Naive B cell (primary cell): ENCODE measurements at places on chromosomes 2 and 18.

- DNase-seq: no peak
These were observed 8.9 kb downstream of the TFPI start for GRCh38 chr2:187545238-187545751.

DNA sequence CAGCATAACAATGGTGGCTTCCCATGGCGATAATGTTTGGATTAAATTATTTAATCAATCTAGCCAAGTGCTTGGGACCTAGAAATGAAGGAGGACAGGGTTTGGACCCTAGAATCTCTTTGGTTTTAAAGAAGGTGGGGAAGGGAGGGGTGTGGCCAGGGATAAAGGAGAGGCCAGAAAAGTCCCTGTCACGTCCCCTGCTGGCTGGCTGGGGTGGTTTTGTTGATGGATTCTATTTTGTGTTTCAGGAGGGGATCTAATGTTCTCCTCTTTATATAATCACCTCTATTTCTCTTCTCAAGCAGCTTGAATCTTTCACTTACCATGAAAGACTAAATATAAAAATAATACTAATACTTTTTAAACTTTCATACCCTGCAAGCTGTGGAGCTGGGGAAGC lies 52.6 kb upstream of the GALR1 start:
- DNase-seq: no peak

- DNase-seq: no peak
These were observed 294.0 kb upstream of the CXCR4 start for GRCh38 chr2:136411946-136412345.

DNA sequence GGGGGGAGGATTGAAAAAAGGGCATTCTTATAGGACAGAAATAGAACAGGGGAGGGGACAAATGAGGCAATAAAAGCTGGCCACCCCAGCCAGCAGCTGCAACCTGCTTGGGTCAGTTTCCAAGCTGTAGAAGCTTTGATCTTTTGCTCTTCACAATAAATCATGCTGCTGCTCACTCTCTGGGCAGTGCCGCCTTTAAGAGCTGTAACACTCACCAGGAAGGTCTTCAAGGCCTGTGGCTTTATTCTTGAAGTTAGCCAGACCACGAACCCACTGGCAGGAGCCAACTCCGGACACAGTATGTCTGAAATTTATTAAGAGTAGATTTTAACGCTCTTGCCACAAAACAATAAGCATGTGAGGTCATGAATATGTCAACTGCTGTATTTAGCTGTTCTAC lies 649.9 kb upstream of the RAB6C start:
- no peak for DNase-seq

DNA sequence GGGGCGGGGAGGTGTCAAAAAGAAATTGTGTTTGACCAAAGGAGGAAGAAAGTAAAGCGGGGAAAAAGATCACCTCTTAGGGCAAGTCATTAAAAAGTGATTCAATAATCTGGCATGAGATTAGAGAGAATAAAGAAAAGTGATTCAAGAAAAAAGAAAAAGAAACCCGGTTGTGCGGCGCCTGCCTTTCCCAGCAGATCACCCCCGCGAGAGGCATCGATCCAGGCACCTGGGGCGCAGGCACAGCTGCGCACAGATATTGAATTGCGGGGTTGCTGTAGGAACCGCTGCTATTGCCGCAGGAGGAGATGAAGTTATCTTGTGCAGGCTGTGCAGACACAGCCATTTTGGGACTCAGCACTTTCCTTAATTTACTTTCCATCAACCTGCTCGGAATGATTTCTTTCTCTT lies 71.2 kb downstream of the PLB1 start:
- no peak for DNase-seq

DNA sequence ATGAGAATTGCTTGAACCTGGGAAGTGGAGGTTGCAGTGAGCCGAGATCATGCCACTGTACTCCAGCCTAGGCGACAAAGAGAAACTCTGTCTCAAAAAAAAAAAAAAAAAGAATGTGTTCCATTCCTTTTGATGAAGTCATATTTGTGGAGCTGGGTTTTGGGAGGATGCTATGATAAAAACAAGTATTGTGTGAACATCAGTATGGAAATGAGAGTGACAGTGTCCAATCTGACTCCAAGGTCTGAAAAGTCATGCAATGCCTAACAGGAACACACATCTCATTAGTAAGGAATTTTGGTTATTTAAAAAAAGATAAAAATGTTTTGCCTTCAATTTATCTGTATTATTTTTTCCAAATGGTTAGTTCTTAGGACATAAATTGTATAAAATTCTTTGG lies 11.8 kb downstream of the GCFC2 start:
- DNase-seq: no peak

DNA sequence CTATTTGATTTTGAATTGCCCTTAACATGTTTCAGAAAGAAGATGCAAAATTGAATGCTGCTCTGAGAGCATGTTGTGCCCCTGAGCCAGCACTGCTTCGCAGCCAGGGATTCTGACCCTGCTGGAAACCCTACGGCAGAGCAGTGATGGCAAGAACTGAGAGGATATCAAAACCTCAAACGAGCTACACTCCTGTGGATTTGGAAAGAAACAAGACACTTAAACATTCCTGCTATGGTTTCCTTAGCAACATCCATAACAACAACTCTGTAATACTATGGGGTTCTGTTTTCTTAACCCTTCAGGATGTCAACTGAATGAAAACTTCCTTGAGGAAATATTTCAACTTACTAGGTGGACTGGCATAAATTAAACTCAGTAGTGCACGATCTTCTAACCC lies 649.1 kb downstream of the NYAP2 start:
- no peak for DNase-seq

GRCh38 chr2:137842430-137842829 lies 121.8 kb upstream of the HNMT start:
- DNase-seq: no peak

GRCh38 chr2:97948926-97949325 lies 46.8 kb downstream of the TMEM131 start:
- no peak for DNase-seq

DNA sequence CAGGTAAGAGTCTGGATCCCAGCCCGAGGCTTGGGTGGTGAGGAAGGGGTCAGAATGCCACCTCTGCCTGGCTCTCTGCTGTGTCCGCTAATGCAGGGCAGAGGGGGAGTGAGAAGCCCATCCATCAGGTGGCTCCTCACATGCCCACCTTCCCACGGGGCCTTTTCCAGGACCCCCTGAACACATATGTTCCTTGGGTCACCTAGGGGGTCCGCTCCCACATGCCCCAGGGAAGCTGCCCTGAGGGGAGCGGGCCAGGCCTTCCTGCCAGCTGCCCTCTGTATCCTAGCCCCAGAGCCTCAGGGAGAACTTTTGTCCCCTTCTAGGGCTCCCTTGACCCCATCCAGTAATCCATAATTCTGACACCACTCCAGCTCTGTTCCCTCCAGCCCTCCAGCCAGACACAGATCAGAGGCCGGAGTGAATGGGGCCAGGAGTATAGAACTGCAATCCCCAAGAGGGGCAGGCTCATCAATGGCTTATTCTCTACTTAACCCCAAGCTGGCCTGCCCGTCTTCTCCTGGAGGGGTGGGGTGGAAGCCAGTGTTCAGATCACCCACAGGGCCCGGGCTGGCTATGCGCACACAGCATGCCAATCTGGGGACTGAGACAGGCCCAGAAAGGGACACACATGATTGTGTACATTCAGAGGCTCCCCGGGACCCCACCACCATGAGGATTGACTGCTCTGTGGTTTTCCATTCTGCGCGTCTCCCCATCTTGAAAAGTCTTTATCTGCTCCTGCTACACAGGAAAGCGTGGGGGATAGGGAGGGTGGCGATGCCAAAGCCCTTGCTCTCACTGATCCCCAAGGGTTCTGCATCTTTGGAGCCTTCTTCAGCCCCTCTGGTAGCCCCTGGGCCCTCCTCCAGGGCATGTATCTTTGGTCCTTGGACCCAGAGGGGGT lies 1.1 kb downstream of the EMILIN1 start:
- DNase-seq: no peak

- no peak for DNase-seq
These were observed 533.7 kb upstream of the TNP1 start for GRCh38 chr2:217393585-217394032.

DNA sequence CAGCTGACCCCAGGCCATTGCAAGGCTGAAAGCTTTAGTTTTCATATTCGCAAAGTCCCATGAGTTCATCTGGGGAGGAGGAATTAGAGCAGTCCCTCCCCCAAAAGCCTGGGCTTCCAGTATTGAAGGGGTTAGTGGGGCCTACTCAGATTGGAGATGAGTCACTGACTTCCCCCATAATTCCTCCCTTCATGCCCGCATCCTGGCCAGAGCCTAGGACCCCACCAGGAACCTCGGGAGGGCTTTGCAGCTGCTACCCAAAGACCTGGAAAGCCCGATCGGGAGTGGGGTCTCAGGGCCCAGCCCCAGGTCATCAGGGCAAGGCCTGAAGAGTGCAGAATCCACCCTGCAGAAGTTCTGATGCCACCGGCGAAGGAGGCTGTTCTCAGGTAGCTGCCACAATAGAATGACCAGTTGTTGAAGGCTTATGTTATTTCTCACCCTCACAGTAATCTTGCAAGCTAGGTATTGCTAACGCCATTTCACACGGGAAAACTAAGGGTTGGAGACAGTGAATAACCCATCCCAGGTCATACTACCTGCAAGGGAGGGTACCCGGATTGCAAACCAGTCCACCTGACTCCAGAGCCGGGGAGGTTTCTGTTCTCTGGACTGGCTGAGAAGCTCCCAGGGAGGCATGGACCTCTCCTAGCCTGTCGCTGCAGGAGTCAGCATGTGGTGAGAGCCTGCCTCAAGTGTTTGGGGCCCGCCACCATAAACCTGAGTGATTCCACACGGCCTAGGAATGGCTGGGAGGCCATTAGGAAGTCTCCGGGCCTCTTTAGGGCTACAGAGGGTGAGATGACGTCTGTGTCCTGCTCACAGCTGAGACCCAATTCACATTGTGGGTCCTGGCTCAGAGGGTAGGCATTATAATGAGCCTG lies 5.8 kb upstream of the ARID5A start:
- DNase-seq: no peak

- DNase-seq: no peak
These were observed 68.6 kb upstream of the SPOPL start for GRCh38 chr2:138432971-138433370.

DNA sequence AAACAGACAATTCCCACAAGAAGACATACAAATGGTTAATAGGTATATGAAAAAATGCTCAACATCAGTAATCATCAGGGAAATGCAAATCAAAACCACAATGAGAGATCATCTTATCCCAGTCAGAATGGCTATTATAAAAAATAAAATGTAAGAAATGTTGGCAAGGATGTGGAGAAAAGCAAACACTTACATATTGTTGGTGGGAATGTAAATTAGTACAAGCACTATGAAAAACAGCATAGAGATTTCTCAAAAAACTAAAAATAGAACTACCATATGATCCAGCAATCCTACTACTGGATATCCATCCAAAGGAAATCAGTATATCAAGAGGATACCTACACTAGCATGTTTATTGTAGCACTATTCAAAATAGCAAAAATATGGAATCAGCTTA lies 186.6 kb downstream of the NOL4 start:
- DNase-seq: no peak

GRCh38 chr2:68784915-68785314 lies 50.3 kb downstream of the ARHGAP25 start:
- no peak for DNase-seq

DNA sequence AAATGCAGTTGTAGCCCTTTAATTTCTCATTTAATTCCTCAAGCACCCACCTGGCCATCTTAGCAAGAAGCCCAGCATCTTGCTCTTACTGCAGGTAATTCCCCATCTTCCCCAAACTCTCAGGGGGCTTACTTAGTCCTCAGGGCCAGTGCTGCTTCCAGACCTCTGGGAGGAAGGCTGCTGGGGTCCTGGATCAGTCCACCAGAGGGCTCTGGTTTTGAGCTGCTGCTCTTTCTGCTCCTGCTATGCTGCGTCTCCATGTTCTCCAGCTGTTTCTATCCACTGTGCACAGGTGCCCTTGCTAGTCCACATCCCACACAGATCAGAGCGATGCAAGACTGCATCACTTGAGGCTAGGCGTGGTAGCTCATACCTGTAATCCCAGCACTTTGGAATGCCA lies 34.5 kb upstream of the TMEM87B start:
- no peak for DNase-seq

GRCh38 chr18:3900327-3900726 lies 450.4 kb downstream of the TGIF1 start:
- no peak for DNase-seq
